ENCODE measurements at places on chromosomes 5 and 9.

GRCh38 chr5:73234204-73234555, 61.2 kb downstream of the TMEM174 start:
- no peak for DNase-seq

- no peak for DNase-seq
Observed at GRCh38 chr9:84382720-84383119, 42.2 kb upstream of the SLC28A3 start.

DNA sequence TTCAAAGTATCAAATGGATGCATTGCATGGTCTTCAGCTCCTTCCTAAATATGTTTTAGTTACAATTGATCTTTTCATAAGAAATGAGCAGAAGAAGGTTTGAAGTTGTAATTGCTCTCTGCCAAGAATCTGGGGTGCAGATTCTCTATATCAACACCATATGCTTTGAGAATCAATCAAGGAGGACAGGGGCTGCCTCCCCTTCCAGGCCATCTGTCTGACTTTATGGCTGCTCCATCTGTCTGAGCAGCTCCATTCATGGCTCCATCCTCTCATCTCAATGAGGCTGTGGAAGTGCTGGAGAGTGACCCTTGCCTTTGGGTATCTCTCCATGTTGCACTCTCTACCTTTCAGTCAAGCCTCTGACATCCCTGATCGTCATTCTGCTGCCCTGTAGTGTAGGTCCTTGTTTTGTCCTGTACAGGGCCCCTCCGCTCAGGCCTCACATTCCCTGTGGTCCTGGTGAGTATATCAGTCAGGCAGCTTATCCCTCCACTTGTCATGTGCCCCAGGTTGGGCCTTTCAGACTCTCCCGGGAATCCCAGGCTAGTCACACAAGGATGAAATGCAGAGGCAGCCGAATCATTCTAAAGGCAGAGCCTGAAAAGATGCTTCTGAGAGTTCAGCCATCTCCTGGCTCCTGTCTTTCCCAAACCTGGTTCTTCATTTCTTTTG, 14.0 kb upstream of the SV2C start:
- DNase-seq: no peak

- DNase-seq: no peak
Observed at GRCh38 chr5:138472353-138472752, 7.1 kb downstream of the EGR1 start.

GRCh38 chr5:115456056-115456455, 88.5 kb downstream of the FEM1C start:
- DNase-seq: no peak

DNA sequence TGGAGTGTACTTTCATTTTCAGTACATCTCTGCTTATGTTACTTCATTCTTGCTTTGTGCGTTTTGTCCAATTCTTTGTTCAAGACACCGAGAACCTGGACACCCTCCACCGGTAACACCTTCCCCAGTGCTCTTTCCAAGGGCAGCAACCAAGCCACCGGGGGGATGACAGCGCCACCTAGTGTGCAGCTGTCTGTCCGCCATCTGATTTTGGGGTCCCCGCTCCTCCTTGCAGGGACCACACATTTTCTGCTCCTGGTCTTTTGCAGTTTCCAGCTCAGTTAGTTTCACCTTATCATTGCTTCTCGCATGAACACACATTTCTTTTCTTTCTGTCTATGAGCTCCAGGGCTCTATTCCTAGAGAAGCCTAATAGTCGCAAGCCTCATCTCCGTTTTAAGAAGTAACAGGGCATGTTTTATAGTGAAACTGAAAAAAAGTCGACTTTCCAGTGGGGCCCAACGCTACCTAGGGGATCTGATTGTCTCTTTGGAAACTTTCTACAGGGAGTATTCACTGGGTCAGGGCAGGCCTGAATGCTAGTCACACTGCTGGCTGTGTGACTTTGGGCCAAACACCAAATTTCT, 152.1 kb downstream of the FSTL4 start:
- no peak for DNase-seq

DNA sequence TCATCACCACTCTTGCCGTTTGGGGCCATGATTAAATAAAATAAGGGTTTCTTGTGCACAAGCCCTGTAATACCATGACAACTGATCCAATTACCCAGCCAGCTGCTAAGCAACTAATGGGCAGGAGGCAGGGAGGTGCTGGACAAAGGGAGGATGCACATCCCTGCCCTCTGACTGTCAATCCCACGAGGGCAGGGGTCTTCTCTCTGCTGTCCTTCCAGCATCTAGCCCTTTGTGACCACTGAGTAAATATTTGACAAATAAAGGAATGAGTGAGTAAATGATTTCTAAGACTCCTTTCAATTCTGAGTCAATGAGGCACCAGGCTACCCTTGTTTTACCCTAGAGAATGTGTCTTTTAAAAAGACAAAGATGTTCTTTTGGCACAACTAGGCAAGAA, 247.1 kb downstream of the SYK start:
- no peak for DNase-seq

Measured in inflammatory macrophage treated with lipopolysaccharide for 1 hour (primary cell).